ENCODE measurements at places on chromosomes 2 and 18.

DNA sequence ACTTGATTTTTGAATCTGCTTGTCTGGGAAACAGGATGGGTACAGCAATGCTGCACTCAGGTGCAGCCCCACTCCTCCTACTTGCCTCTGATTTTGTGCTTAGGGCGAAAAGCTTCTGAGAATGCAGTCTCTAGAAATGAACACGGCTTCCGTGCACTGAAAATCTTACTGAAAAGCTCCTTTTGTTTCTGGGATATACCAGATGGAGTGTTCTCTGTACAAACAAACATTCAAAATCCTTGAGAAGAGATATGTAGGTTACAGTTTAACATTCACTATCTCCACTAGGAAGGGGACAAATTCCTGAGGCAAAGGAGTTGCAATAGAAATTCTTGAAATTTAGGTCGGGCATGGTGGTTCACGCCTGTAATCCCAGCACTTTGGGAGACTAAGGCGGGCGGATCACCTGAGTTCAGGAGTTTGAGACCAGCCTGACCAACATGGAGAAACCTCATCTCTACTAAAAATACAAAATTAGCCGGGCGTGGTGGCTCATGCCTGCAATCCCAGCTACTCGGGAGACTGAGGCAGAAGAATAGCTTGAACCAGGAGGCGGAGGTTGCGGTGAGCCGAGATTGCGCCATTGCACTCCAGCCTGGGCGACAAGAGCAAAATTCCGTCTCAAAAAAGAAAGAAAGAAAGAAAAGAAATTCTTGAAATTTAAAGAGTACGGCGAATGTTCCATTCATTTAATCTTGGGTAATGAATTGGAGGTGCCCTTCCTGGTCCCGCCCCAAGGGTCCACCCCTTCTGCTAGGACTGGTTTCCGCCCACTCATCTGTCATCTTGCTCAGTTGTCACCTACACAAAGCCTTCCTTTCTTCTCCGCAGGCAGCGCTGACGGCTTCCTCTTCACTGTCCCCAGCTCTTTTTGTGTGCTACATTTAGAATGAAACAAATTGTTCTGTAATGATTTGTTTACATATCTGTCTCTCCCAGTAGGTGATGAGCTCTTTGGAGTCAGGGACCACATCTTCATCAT is 92.4 kb downstream of the SOCS6 start:
- no peak for DNase-seq

DNA sequence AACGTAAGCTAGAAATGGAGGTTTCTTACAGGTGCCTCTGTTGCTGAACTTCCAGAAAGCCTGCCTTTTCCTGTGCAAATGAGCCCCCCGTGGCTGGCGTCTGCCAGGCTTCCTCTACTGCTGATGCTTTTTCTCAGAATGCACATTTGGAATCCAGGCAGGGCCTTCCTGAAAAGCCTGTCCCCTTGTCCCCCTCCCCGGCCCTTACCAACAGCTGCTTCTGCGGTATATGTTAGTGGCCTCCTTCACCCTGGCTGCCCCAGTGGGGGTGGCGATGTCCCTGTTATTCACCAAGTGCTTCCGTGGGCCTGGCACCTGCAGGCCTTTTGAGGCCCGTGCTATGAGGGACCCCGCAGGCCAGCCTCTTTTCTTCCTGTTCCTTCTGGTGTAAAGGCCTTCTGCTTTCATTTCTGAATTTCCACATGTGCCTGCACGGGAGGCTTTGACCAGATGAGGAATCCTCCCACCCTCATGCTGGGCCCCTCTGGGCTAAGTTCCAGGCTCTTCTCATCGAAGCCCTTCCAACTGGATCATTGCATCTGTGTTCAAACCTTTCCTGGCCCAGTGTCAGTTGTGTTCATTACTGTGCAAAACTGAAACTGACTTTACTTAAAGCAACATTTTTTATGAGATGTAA is 10.4 kb downstream of the CNDP2 start:
- no peak for DNase-seq

DNA sequence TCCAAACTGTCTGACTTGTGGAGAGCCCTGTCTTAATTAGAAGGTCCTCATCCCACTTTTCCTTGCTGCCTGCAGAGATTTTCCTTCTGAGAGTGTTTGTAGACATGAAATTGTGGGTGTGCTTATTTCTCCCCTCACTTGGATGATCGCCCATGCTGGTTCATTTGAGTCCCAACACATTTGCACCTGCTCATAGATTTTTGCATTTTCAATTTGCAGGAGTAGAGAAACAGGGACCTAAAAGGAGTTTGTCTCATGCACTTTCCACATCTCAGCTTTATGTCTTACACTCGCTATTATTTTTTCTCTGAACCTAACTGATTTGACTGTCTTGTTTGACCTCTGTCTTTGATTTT is 33.2 kb upstream of the FHL2 start:
- DNase-seq, result no peak

GRCh38 chr2:3399381-3399780 is 19.9 kb downstream of the TRAPPC12 start:
- DNase-seq, result no peak

- no peak for DNase-seq
Measured at GRCh38 chr2:37317746-37318145, 6.9 kb downstream of the PRKD3 start.

- DNase-seq, result no peak
Measured at GRCh38 chr2:154546341-154546740, 152.2 kb upstream of the KCNJ3 start.

GRCh38 chr2:71804281-71804751 is 343.3 kb downstream of the CYP26B1 start:
- no peak for DNase-seq

DNA sequence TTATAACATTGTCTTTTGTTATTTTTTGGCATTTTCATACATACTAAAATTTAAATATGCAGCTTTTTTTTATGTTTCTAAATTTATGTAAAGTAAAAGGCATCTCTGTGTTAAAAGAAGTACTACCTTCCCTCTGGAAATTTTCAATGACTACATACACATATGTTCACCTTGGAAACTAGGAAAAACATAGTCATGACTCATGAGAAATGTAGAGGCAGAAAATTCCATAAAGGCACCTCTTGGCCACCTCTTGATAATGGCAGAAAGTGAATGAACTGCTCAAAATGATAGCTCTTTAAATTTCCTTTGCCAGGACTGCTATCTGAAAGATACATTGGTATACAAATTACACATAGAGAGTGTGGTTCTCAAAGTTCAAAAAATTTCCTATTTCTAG is 889.1 kb upstream of the ZEB2 start:
- DNase-seq, result no peak
